ENCODE measurements at places on chromosomes 4 and X.
A peak's percentile ranks its signal among the peaks of the same experiment; 100 is the strongest.

GRCh38 chr4:40253906-40254305 lies 57.1 kb downstream of the RHOH start:
- no peak for DNase-seq

- DNase-seq, result no peak
Measured at GRCh38 chr4:114226968-114227760, 247.7 kb upstream of the ARSJ start.

DNA sequence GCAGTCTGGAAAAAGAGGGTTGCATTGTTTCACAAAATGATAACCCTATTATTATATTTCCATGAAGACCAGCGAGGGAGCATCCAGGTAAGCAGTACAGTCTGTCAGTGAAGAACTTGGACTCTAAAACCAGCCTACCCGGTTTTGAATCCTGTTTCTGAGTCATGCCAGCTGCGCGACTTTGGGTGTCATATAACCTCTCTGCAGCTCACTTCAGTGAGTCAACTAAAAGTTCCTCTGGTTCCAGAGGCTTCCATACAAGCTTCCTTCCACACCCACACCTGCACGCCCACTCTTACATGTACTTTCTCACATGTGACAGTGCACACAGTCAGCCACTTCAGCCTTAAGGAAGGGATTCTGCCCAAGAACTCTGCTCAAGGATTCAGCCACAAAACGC lies 49.8 kb upstream of the PRPS2 start:
- no peak for DNase-seq

DNA sequence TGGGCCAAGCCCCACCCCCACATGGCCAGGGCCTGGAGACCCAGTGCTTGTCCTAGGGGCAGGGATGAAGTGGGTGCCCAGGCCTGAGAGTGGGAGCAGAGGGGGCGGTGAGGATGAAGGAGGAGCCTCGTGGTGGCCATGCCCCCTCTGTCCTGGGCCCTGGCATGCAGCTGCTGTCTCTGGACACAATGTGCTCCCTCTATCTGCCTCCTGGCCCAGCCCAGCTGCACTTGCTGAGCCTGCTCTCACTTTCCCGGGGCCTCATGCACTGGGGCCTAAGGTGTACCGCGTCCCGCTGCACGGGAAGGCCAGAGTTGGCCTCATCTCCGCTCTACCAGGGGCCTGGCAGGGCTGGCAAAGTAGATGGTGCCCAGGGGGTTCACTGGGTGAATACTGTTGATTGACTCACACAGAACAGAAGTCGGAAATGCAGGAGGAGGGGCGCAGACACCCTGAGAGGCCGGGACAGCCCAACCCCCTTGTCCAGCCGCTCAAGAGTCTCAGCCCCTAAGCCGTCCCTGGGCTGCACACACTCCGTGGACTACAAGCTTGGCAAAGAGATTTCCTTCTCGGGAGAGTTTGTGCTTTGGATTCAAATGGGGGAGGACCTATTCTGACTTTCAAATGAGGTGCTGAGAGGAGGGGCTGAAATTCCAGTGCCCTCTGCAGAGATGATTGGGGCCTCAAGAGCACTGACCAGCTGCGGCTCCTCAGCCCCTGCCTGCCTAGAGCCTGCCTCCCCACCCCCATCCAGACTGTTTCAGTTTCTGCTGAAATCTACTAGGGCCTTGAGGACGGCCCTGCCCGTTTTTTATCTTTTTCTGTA lies 112.4 kb downstream of the PSAPL1 start:
- DNase-seq, result no peak

DNA sequence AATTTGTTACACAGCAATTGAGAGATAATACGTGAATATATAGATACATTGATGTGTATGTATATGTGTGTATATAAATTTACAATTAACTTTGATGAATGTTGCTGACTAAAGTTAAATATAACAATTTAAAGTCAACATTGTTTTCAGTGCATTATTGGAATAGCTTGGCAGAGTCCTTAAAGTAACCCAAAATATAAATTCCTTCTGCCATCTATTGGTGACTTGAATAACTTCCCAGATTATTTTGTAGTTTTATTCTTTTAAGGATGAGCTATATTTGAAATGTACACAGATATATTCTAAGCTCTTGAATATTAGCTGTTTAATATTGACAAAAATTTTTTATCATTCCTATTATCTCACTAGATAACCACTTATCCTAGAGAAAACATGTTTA lies 298.2 kb upstream of the FSTL5 start:
- peak; percentile 17 for DNase-seq

- DNase-seq, result no peak
Measured at GRCh38 chr4:156177941-156178340, 224.3 kb upstream of the CTSO start.

DNA sequence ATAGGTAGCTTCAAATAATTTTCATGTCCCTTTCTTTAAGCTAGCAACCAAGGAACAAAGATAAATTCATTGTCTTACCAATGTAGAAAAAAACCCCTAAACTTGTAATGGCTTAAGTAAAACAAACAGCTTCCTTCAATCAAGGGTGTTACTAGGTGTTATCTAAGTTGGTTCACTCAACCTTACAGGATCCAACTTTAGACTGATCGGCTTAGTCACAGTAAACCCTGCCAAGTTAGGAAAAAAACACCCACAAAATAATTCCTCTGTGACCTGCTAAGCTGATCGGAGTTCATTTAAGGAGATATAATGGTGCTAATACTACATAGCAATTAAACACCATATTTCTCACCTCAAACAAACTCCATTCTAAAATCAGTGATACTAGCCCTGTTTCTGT lies 10.1 kb downstream of the AIFM1 start:
- DNase-seq, result no peak

DNA sequence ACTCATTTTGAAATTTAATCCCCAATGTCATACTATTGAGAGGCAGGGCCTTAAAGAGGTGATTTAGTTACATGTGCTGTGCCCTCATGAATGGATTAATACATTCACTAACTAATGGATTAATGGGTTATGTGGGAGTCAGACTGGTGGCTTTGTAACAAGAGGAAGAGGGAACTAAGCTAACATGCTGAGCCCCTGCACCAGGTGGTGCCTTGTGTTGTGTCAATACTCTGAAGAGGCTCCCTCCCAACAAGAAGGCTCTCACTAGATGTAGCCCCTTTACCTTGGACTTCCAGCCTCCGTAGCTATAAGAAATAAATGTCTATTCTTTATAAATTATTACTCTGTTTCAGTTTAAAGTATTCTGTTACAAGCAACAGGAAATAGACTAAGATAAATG lies 411.9 kb upstream of the EMCN start:
- no peak for DNase-seq

DNA sequence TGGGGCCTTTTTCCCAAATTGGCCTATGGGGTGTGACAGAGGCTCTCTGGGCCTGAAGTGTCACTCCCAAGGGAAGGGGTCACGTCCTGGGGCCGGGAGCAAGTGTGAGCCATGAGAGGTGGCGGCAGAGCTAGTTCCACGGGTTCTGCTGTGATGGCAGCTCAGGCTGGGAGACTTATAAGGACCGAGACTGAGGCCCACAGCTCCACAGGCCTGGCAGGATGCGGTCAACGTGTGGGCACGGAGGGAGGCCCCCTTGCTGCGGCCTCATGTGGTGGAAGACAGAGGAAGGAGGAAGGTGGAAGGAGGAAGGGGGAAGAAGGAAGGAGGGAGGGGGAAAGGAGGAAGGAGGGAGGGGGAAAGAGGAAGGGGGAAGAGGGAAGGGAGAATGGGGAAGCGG lies 7.2 kb upstream of the CPLX1 start:
- no peak for DNase-seq

- DNase-seq, result no peak
Measured at GRCh38 chr4:76729980-76730379, 168.0 kb downstream of the SOWAHB start.

DNA sequence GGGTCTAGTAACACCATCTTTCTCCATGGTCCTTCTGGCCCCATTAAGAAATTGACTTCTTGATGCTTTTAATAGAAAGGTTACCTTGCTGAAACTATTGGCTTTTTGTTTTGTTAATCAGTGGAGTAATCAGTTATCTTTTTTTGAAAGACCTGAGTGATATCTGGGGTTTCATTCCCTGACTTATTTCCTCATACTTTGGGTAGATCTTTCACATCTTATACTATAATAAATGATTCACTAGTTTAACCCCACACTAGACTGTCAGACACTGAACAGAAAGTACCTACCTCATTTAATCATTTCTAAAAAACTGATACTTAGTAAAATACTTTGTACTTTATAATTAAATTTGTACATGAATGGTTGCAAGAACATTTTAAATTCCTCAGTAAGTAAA lies 1021.1 kb downstream of the STIM2 start:
- no peak for DNase-seq

DNA sequence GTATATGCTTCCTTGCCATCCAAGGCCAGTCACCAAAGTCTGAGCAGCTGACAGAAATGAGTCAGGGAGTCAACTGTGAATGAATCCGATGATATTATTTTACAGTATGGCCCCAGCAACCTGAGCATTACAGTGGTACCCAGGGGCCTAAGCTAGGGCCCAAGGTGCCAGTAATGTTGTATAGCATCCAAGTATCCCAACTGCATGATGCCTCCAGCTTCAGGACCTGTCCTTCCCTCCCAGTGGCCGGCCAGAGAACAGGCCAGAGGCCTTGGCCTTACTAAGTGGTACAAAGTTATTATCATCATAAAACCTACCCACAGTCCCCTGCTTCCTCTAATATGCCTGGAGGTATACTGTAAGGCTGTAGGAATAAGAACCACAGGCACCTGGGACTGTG lies 79.9 kb downstream of the RFC1 start:
- DNase-seq, result no peak

GRCh38 chr4:75494563-75494962 lies 19.6 kb downstream of the RCHY1 start:
- DNase-seq, result no peak

- no peak for DNase-seq
Measured at GRCh38 chrX:151510203-151510602, 53.3 kb upstream of the PASD1 start.

DNA sequence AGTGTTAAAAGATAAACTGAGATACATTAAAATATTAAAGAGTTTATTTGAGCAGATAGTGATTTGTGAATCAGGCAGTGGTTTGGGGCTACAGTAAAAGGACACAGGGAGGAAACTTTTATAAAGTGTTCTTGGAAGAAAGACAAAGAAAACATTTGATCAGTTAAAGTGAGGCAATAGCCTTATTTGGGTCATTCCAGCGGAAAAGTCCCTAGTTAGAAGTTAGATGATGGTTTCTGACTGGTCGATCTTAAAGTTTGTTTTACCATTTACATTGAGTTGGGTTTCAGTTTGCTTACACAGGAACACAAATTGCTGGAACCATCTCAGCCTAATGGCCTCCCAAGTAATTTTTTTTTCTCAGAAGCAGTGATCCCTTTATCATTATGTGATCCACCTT lies 69.7 kb downstream of the PPP1R2C start:
- DNase-seq, result no peak

DNA sequence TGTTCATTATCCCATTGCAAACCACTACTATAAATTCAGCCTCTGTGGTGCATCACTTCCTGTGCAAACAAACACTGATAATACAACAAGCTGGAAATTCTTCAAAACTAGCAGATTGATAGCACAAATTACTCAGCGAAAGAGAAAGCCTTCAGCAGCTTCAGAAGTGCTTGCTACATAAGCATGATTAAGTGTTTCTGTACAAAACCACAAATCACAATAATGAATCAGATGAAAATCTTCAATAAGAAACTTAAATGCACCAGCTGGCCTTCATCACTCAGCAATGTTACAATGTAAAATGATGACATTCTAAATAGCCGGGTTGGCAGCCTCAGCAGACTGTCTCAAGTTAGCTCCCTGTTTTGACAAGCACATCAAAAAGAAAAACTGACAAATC lies 262.2 kb downstream of the SPOCK3 start:
- DNase-seq, result peak; percentile 4

- no peak for DNase-seq
Measured at GRCh38 chr4:55087913-55088260, 37.5 kb downstream of the KDR start.

GRCh38 chr4:13495753-13496152 lies 11.6 kb upstream of the RAB28 start:
- DNase-seq, result no peak

- DNase-seq, result no peak
Measured at GRCh38 chr4:101791182-101791558, 640 bp downstream of the BANK1 start.

All from fibroblast of skin of scalp (primary cell).